Keratinocyte (primary cell): ENCODE measurements at places on chromosomes 4 and X.

GRCh38 chr4:24063731-24064130, 173.9 kb upstream of the PPARGC1A start:
- no peak for DNase-seq

DNA sequence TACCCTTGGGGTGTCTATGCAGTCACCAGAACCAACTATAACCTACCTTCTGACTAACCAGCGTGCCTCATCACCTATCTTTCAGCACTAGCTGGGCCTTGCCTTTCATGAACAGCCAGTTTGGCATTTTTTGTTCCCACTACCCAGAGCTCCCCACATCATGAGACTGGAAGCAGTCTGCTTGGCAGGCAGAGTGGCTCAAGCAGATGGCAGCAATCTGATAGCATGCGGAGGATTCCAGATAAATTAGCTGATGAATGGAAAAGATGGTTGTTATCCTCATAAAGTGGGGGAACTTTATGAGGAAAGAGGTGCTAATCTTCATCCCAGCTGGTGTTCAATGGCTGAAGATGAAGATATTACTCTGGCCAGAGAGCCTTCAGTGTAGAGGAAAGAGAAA, 243.2 kb upstream of the EDA2R start:
- DNase-seq: no peak

DNA sequence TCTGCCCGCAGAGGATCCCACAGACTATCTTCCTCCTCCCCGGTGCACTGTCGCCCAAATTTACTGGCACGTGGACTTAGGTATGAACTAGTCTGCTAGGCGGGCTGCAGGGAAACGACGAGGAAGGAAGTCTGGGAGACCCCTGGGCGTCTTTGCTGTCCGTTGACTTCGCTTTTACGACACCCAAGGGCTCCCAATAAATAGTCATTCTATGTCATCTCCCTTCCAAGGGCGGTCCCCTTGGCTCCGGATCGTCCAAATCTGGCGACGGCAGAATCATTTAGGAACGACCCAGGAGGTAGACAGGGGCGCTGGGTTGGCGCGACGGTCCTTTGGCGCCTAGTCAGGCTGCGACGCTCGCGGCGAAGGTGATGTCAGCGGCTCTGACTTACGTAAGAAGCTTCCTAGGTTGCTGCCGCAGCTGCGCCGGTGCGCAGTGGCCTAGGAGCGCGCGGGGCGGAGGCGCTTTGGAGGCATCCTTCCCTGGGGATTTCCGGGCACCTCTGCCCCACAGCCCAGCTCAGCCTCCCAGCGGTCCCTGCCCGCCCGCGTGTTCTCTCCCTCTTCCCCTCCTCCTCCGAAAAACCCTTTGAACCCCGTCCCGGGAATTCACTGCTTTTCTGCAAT, 2.2 kb downstream of the NHS start:
- DNase-seq: no peak

DNA sequence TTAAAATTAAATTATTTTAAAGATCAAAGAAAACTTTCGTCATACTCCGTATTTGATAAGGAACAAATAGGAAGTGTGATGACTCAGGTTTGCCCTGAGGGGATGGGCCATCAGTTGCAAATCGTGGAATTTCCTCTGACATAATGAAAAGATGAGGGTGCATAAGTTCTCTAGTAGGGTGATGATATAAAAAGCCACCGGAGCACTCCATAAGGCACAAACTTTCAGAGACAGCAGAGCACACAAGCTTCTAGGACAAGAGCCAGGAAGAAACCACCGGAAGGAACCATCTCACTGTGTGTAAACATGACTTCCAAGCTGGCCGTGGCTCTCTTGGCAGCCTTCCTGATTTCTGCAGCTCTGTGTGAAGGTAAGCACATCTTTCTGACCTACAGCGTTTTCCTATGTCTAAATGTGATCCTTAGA, at the start of gene CXCL8:
TSS of gene CXCL8 (plus strand) at position 217 of the 426 bp plus-strand sequence. CDS start at position 307, 90 bp downstream.
- DNase-seq: peak; percentile 80

GRCh38 chr4:120544838-120545237, 377.7 kb downstream of the PRDM5 start:
- no peak for DNase-seq

DNA sequence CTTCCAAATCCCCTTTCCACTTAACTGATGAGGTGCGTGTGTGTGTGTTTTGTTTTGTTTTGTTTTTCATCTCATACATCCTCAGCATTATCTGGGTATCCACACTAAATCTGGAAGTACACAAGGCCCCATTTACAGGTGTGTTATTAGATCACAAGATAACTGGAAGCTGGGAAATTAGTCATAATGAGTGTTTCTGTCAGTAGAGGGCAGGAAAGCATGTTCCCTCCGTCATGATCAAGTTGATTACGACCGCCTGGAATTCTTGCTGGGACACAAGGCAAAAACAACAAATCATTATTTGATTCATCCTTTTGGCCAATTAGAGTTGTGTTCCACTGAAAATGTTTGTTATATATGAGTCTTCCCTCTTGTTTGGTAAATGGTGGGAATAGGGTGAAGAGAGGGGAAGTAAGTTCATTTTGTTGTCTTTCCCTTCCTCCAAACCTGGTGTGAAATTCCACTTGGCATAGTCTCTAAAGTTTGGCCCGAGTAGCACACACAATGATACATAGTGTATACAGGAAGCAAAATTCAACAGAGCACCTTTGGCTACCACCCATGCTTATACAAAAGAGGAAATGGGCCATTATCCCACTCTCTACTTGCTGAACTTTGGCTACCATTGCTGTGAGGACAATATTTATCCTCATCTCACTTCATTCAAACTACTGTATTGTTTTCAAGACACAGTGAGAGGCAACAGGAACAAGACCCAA, 33.3 kb upstream of the TLL1 start:
- no peak for DNase-seq

DNA sequence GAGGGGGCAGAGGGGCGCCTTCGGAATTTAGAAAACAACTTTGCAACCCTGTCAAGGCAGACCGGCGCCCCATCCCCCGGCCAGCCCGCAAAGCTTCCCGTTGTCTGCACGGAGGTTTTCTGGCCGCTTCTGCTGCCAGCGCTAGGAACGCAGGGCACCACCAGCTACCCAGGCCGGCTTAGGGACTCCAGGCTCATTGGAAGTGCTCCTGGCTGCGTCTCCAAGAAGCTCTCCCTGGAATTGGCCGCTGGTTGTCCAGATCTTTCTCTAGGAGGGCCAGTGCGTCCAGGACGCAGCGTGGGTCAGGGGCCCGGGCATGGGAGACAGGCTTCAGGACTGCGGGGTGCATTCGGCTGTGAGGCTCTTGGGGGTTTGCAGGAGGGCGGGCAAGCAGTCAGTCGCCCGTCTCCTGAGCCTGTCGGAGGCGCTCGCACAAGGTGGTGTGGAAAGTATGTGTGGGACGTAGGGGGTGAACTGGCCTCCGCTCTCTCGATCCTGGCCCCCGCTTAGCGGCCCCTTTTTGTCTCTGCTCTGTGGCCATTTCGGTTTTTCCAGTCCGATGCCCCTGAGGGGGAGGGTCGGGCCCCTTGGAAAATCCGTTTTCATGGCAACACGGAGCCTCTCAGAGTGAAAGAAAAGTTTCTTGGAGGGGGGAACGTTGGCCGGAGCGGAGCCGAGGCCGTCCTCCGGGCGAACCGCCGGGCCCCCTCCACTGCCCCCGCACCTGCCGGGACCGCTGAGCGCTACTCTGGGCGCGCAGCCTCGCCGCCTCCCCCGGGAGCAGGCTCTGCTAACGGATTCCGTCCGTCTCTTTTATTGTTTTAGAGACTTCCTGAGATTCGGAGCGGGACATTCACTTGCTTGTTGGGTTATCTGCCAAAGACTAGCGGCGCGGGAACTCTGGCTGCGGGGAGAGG, 810 bp upstream of the SOX3 start:
- no peak for DNase-seq

DNA sequence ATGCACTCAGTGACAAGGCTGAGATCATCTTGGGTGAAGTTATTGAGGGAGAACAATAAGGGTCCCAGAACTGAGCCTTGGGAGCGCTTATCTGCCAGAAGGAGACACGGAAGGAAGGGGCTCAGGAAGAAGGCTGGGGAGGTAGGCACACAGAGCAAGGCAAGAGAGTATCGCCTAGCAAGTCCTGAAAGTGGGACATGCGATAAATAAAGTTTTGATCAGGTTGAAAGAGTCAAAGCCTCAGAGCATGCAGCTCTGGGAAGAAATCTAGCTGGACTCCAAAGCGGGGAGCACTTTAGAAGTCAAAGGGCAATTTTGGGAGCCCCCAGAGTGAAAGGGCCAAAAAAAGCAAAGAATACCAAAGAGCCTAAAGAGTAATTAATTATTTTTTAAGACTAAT, 17.7 kb upstream of the ANXA3 start:
- no peak for DNase-seq

GRCh38 chr4:162793571-162793970, 373.1 kb downstream of the NAF1 start:
- DNase-seq: no peak

DNA sequence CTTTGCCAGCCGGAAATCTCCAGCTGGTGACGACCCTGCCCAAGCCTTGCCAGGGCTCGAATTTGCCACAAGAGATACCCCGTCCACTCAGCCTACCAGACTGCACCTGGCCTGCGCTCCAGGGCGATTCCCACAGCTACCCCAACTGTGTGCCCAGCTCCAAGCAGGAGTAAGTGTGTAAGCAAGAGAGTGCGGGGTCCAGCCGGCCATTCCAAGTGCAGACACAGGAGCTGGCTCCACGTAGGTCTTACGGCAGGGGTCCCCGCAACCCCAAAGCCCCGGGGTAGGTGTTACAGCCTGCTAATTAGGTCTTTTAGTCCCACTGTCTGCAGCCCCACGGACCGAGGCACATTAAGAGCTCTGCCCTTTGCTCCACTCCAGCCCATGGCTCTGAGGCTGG, 1305.2 kb downstream of the ARAP2 start:
- DNase-seq: no peak

DNA sequence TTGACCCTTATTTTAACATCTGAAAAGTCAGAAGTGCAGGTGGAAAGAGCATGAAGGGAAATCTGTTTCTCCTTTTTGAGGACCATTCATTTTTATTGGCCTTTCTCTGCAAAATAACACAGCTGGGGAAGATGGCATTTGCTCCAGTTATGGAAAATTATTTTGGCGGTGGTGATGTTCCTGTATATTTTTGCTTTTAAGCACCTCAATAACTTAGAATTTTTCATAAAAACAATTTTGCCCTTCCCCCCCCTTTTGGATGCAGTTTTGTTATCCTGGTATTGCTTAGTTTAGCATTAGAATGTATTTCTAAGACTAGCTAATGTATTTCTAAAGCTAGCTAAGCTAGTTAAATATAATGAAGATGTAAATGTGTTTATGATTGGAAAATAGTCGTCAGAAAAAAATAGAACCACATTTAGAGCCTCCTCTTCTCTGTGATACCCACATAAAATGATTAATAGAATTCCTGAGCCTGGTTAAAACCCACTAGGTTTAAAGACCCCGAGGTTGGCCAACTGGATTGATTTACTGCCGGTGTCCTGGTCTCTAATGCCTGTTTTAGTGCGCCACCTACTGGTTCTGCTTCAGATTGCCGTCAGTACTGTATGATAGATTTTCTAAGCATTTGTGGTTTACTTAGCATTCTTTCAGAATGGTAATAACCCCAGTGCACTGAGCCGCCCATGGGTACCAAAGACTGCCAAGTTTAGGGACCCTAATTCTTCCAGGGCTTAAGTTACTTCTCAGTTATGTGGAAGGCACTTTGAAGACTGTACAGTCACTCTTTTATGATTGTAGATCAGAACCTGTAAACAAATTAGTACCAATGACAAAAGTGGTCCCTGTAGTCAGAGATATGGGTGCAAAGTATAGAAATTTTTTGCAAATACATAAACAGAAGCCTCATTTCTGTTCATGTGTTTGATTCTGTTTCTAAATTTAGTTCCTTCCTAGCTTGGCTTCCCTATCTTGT, 11.4 kb downstream of the KLF3 start:
- DNase-seq: no peak

GRCh38 chr4:1297023-1297395, 7.3 kb downstream of the MAEA start:
- DNase-seq: no peak

DNA sequence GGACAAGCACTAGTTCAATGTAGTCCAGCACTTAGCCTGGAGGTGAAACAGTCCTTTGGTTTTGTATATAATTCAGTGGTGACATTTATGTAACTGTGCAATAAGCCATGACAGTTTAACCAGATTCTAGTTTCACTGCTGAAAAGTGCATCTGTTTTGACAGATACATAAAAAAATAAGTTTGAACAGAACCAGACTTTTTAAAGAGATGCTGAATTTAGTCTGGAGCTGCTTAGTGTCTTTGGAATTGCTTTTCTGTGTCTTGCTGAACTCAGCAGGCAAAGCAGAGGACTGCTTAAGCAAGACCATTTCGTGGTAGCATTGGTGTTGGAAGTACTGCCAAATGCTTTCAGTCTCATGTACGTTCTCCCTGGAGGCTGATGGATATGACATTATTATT, 393.5 kb downstream of the MAPK10 start:
- DNase-seq: no peak

GRCh38 chrX:45172890-45173289, 27.8 kb downstream of the DIPK2B start:
- DNase-seq: peak; percentile 38

- DNase-seq: no peak
These were observed 303.5 kb upstream of the GATB start for GRCh38 chr4:152064282-152064681.

DNA sequence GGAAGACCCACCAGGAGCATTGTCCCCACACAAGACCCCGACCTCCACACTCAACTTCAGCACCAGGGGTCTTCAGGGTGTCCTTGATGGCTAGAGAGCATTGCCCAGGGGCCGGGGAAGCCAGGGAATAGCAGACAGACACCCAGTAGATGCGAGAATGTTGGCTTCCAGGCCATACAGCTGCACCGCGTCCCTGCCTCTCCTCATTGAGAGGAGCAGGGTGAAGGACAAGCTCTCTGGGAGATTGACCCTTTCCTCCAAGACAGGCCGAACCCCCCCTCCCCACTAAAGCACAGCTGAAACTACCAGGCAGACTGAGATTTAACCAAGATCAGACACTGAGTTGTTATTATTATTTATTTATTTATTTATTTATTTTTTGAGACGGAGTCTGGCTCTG, 42.6 kb upstream of the SLC25A4 start:
- DNase-seq: no peak

DNA sequence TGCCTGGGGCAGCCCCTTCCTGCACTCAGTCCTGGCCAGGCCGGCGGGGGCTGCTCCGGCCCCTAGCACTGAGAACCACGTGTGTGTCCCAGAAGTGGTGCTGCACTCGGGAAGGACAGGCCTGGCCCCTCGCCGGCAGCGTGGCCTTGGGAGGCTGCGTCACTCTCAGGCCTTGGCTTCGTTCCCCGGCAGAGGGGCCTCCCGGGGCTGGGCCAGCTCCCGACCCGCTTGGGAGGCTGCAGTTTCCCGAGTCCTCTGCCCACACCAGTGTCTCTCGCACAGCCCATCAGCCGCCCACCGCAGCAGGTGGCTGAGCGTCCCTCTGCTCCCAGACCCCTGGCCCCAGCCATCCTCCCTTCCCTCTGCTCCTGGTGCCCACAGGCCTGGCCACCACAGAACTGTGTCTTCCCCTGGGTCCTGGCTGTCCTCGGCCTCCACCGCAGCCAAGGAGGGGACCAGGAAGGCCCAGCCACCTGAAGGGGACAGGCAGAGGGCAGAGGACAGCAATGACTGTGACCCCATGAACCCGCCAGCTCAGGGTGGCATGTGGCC, 10.9 kb upstream of the CPLX1 start:
- no peak for DNase-seq

GRCh38 chrX:40267334-40268187, 169.8 kb upstream of the BCOR start:
- no peak for DNase-seq
